ENCODE measurements at places on chromosomes 3 and 15.

- DNase-seq = no peak
Observed at GRCh38 chr3:136078421-136079364, 113.2 kb downstream of the PPP2R3A start.

DNA sequence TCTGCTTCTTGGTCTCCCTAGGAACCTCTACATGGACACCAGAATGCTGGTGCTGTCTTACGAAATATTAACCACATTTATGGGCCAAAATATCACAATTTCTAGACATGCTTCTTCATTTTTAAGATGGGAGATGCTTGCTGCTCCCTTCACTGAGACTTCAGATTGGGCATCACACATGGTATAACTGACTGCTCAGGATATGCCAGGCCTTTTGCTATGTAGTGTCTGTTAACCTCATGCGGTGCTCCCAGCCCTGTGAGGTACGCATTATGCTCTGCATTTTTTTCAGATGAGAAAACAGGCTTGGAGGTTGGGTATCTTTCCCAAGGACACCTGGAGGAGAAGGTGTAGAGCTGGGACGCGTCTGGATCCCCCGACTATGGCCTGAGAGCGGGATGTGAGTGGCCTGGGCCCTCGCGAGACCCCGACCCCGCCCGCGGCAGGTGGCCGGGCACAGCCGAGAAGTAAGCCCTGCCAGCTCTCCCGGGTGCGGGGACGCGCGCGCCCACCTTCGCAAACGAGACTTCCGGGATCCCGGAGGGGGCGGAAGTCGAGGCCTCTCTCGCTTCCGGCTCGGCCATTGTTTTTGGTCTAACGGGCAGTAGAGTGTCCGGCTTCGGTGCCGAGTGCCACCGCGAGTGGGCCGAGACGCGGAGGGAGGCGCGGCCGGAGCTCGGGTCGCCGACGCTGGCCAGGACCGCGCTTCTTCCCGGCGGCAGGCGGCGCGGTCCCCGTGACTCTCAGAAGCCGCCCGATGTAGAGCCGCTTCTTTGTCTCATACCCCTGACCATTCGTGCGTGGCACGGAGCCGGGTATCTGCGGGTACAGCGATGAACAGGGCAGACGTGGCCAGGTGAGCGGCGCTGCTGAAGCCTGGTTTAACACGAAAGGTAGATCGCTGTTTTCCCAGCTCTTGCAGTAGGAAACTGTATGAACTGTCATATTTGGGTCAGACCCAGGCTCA, at the start of gene ZKSCAN7:
TSS of gene ZKSCAN7 (plus strand) at position 568 of the 967 bp plus-strand sequence. CDS start 1,855 bp downstream, outside the sequence.
- peak; percentile 22 for DNase-seq

- DNase-seq = no peak
Observed at GRCh38 chr3:165742351-165742750, 94.9 kb downstream of the BCHE start.

- DNase-seq = no peak
Observed at GRCh38 chr15:43513550-43513949, 3.9 kb upstream of the MAP1A start.

DNA sequence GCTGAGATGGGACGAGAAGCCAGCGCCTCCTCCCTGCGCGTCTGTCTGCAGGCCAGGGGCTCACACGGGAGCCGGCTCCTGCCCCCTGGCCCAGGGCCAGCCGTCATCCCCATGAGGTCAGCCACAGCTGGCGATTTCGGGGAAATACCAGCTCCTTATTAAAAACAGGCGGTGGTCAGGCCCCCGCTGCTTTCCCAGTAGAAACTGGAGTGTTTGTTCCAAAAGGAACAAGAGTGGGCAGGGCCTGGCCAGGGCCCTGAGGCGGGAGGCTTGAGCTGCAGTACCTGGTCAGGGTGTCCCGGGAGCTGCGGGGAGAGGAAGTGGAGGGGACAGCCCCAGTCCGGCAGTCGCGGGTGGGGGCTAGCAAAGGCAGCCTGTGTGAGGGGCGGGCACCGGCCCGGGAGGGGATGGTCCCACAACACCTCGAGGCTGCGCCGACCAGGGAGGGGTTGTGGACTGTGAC, 17.8 kb downstream of the MYL3 start:
- DNase-seq = peak; percentile 14

- DNase-seq = no peak
Observed at GRCh38 chr15:37520882-37521281, 413.6 kb upstream of the TMCO5A start.

- no peak for DNase-seq
Observed at GRCh38 chr15:49748791-49749190, 127.9 kb downstream of the DTWD1 start.

- no peak for DNase-seq
Observed at GRCh38 chr3:18898911-18899310, 249.4 kb upstream of the KCNH8 start.

GRCh38 chr15:34588046-34588674, 4.7 kb upstream of the GOLGA8B start:
- no peak for DNase-seq

DNA sequence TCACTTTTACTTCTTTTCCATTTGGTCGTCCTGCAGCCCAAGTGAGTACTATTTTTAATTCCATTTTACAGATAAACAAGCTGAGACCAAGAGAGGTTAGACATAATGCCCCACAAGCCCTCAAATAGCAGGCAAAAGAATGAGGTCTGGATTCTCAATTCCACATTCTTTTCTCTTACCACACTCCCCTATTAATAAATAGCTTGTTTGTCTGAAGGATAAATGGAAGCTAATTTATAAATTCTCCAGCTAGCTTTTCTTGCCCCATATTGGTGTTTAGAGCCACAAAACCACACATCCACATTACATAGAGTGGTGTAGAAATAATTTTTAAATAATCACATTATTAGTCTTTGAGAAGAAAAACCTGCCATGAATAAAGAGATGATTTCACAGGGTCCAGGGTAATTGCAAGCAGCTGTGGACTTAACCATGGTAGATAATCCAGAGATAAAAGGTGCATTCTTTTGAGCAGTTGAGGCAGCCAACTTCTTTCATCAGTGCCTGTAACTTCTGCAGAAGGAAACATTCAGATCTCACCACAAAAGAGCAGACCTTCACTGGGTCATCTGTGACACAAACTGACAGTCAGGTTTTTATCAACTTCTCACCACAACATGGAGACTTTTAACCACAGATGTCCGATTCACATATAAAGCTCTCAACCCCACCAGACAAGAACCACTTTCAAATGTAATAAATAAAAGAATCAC, 313.4 kb upstream of the STT3B start:
- DNase-seq = no peak

GRCh38 chr3:14256046-14256445, 77.4 kb downstream of the LSM3 start:
- no peak for DNase-seq

GRCh38 chr3:133833267-133833666, 27.7 kb downstream of the SRPRB start:
- no peak for DNase-seq

DNA sequence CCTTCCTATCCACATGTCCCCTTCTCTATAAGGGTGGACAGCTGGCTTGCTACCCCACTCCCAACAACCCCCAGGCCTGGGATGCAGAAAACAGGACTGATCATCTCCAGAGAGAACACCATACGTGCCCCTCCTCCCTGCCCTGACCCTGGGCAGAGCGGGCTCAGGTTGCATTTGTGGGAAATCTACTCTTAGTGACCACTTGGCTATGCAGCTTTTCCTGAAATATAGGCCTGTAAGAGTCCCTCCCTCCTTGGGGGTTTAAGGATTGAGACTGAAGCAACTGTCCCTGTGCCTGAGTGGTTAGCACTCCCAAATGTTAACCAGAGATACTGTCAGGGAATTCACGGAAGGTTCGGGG, 11.7 kb downstream of the SH2D7 start:
- no peak for DNase-seq

DNA sequence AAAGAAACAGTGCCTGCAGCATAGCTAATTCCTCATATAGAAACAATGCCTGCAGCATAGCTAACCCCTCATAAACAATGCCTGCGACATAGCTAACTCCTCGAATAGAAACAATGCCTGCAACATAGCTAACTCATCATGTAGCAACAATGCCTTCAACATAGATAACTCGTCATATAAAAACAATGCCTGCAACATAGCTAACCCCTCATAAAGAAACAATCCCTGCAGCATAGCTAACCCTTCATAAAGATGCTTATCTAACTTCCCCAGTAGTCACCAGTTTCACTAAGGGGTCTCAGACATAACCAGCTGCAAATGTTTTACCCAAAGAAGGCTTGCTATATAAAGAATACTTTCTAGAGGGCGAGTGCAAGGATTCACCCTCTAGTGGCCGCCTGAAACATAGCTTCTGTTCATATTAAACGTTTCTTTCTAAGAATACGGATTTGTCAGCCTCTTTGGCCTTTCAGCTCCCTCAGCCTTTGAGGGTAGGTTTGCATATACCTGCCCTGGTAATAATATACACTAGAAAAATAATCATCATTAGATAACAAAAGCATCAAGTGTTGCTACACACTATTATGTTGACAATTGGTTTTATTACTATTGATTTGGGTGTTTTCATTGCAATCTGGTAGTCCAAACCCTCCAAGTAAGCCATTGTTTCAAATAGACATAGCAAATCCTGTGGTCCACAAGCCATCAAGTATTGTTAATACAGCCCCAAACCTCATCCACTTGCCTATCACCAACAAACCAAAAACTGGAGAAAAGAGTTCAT, 44.4 kb upstream of the FAN1 start:
- no peak for DNase-seq

DNA sequence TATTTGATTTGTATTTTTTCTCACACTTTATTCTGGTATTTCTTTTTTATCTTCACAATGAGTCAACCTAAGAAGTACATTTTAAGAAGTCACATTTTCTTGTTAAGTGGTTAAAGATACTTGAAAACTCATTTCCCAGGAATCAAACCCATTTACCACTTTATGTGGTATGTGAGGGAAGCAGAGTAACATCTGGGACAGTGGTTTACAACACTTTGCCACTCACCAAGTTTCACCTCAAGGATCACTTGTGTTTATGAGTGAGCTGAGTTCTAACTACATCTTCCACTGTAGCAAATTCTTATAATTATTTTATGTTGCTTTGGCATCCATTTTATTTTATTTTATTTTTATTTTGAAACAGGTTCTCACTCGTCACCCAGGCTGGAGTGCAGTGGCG, 53.8 kb downstream of the IGSF11 start:
- DNase-seq = no peak

- no peak for DNase-seq
Observed at GRCh38 chr15:97978401-97979139, 18.1 kb downstream of the ARRDC4 start.

GRCh38 chr15:98155356-98155755, 194.9 kb downstream of the ARRDC4 start:
- DNase-seq = no peak

DNA sequence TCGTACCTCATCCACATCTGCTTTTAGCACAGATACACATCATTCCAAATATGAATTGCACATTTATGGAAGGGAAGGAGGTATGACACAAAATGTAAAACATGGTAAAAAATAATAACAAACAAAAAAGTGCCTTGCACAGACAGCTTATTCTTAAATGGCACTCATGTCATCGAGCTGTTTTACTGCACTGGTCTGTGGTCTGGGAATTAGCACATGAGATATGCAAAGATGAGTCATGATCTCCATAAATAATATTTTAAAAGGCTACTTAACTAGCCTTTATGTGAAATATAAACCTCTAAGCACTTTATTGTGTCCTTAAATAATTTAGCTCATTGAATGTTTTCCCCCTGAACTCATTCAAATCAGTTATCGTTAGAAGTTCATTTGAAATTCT, 142.2 kb upstream of the ZNF385D start:
- DNase-seq = no peak

- DNase-seq = no peak
Observed at GRCh38 chr3:28042095-28042635, 199.3 kb upstream of the CMC1 start.

DNA sequence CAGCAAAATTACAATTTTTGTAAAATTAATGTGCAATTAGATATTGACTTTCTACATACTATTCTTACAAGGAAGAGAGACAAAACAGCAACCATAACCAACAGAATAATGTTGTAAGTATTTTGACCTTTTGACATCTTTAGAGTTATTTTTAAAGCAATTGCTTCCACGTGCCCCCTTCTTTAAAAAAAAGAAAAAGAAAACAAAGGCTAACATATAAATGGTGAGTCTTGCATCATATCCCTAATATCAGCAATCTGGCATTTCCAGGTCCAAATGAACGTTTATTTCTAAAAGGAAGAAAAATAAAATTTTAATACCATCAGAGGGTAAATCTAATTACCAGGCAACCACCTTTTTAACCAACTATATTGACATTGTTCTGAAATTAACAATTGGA, 19.3 kb upstream of the STRIT1 start:
- DNase-seq = no peak

- no peak for DNase-seq
Observed at GRCh38 chr3:155744626-155745324, at the start of gene PLCH1. PLCH1 (minus strand) TSS chr3:155745071; CDS start chr3:155704224, 40,847 bp downstream.

GRCh38 chr3:80097674-80098073, 329.9 kb upstream of the ROBO1 start:
- DNase-seq = no peak

DNA sequence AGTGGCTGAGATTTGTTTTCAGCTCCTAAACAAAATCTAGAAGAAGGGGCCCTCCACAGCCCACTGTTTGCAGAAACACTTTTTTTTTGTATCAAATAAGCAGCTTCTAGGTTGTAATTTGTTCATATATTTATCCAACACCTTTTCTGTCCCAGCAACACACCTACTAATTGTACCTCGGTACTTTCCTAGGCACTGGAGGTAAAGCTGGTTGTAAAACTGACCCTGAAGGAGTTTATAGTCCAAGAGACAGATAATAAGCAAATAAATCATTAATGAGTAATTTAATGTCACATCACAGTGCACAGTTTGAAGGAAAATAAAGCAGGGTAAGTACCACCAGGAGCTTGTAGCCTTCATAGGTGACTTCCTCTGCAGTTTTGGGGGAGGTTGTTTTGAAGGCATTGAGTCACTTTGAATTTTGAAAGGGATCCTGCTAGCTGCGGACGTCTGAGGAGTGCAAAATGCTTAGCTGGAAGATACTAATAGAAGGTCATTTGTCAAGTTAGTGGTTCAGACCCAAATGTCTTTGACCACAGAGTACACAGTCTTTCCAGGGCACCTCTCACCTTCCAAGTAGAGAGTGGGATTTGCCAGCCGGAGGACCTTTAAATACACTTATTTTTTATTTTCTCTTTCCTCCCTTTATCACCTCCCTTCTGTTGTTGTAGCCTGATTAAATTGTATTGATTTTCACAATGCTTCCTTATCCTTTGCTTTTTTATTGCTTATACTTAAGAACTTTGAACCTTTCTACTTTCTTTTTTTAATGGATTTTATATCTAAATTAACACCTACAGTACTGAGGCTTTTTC, 53.8 kb downstream of the CMSS1 start:
- DNase-seq = no peak

DNA sequence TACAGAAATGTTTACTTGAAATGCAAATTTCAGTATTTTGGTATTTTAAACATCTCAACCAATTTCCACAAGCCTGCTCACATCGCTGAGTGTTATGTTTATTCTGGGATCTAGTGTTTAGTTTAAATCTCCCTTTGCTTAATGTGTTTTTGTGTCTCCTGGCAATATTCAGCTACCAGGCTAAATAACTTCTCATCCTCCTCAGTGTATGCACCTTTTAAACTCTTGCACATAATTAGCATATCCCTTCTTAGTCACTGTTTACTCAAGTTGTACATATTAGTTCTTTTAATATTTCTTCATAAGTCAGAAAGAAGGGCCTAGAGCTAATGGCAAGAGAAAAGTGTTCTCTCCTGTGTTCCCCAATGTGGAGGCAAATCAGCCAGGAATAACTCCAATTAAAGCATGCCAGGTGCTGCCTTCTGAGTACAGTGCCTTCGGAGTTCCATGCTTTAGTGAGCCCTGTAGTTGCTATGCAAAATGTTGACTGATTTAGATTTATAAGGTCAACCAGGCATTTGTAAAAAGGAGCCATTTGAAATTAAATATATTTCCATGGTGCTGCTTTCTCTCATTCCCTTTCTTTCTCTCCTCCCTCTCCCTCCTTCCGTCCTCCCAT, 234.3 kb downstream of the GAP43 start:
- no peak for DNase-seq
